Fibroblast of skin of back (primary cell): ENCODE measurements at places on chromosomes 2 and 18.

GRCh38 chr2:12828980-12829379, 112.2 kb downstream of the TRIB2 start:
- DNase-seq = no peak

DNA sequence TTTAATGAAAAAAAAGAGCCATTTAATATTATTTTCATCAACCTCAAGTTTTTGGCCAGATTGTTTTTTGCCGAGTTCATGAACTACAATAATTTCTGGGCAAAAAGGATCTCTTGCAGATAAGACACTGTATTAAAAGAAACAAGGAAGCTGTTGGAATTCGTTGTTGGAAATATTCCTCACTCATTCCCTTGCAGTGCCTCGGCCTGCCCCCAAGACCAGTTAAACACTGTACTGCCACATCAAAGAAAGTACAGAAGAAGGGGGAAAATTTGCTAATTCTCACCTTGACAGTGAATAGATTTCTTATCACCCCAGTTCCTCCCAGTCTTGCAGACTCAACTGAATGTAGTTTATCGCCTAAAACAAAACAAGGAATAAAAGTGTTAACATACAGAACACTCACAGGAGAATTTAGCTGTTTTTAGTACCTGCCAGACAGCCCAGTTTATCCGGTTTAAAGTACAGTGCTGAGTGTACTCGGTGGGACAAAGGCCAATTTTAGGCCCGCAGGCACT, 1.2 kb downstream of the IDH1 start:
- DNase-seq = no peak

GRCh38 chr2:208039376-208040110, 14.2 kb upstream of the PLEKHM3 start:
- peak; percentile 33 for DNase-seq

- no peak for DNase-seq
Observed at GRCh38 chr2:219916281-219916680, 288.9 kb downstream of the SLC4A3 start.

- DNase-seq = no peak
Observed at GRCh38 chr2:19797871-19798270, 103.9 kb downstream of the TTC32 start.

GRCh38 chr18:75208155-75208835, 644 bp downstream of the PTGR3 start:
- peak; percentile 66 for DNase-seq

GRCh38 chr2:218047536-218048225, 21.4 kb upstream of the RUFY4 start:
- no peak for DNase-seq

DNA sequence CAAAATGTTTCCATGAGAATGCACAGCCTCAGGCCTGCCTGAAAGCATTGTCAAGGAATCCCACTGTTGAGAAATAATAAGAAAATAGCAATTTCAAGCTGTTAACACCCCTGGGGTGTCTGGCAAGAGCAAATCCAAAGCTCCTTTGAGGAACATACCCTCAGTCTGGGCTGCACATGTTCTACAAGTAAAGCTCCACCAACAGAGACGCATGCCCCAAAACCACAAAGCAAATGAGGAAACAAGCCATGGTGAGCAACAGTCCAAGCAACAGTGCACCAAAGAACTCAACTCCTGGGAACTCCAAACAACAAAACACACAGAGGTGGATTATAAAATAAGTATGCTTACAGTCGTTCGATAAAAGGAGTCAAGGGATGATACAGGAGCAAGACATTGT, 40.3 kb downstream of the CYP27C1 start:
- peak; percentile 48 for DNase-seq

DNA sequence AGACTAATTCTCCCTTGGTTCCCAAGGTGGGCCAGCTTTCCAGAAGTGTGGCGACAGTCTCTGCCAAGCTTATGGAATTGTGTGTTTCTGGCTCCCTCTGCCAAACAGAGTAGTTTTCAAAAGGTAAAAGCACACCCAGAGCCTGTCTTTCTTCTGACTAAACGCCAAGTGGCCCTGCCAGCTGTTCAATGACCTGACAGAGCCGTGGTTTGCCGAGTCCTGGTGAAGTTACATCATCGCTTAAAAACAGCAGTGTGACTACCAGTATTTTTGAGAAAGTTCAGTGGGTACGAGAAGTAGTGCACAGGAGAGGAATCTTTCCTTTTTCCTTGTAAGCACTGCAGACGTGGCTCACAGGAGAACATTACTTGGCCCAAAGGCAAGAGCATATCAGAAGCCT, 1.9 kb downstream of the PER2 start:
- DNase-seq = peak; percentile 36

DNA sequence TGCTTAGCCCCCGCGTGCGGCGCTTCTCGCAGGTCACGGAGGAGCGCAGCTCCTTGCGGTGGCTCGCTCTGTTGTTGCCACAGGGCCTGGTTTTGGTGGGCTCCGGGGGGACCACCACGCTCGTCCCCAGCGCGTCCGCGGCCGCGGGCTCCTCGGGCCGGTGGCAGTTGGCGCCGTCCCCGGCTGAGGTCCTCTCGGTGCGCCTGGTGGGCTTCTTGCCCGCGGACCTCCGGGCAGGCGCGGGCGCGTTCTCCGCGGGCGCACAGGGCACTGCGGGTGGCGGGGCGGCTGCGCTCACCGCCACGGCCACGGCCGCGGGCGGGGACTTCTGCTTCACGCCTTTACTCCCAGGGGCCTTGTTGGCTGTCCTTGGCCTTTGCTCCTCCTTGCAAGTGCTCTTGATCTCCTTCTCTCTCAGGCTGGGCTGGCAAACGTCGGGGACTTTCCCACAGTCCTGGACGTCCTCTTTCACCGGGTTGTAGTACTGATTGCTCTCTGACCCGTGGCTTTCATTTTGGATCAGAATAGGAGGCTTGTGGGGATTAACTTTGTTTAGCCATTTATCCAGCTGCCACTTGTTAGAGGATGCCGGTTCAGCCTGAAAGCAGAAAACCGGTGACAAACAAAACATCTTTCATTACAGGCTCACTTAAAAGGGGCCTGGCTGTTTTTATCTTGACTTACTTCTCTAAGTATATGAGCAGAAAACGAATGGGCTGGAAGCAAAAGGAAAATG, 104.0 kb upstream of the REV1 start:
- DNase-seq = no peak

DNA sequence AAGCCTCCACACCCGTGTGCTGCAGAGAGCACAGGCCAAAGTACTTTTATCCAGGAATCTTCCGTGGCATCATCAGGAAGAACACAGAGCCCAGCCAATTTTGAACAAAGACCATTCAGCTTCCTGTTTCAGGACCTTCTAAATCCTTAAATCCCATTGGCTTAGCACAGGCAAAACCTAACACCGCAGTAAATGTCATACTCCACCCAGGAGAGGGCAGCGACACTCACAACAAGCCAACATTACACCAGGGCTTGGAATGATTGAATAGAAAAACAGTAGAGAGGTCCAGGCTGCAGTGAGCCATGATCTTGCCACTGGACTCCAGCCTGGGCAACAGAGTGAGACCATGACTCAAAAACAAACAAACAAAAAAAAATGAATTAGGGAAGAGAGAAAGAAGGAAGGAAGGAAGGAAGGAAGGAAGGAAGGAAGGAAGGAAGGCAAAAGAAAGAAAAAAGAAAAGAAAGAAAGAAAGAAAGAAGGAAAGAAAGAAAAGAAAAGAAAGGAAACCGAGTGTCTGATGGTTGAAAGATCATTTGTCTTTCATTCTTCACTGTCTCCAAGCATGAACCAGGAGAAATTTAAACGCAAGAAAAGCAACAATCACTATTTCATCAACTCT, 144.6 kb upstream of the SATB2 start:
- peak; percentile 26 for DNase-seq

GRCh38 chr18:21855432-21855831, 114.8 kb downstream of the MIB1 start:
- DNase-seq = no peak

DNA sequence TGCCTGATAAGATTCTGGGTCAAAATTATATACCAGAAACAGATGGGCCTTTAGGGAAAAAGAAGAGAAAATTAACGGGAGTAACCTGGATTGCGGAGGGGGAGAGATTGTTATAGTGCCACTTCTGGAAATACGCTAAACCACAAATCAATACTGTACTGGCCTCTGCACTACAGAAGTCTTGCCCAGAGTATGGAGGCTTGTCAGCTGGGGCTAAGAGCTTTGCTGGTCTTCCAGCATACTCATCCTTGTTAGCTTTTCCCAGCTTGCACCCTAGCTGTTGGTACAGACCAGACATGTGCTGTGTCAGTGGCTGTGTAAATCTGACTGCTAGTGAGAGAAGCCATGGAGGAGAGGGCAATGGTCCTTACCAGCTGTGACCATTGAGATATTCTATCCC, 8.9 kb downstream of the AGBL5 start:
- DNase-seq = no peak

- no peak for DNase-seq
Observed at GRCh38 chr2:235537186-235537585, 43.3 kb downstream of the AGAP1 start.

- no peak for DNase-seq
Observed at GRCh38 chr2:209147981-209148380, 275.9 kb upstream of the MAP2 start.

DNA sequence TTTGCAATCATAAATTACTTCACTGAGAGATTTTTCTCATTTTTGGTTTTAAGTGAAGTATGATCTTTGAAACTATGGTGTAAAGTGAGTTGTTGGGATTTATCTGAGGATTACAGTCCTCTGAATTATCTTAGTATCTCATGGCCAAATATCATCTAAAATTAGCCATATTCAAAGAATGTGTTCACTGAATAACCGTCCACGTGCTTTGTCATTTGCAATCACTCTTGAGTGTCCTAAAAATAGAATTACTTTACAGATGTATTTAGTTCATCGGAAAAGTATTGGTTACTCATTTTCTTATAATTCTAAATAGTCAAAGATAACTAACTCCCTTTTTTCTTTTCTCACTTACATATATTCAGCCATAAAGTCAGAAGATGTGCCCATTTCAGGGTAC, 141.2 kb downstream of the RTN4 start:
- peak; percentile 67 for DNase-seq

DNA sequence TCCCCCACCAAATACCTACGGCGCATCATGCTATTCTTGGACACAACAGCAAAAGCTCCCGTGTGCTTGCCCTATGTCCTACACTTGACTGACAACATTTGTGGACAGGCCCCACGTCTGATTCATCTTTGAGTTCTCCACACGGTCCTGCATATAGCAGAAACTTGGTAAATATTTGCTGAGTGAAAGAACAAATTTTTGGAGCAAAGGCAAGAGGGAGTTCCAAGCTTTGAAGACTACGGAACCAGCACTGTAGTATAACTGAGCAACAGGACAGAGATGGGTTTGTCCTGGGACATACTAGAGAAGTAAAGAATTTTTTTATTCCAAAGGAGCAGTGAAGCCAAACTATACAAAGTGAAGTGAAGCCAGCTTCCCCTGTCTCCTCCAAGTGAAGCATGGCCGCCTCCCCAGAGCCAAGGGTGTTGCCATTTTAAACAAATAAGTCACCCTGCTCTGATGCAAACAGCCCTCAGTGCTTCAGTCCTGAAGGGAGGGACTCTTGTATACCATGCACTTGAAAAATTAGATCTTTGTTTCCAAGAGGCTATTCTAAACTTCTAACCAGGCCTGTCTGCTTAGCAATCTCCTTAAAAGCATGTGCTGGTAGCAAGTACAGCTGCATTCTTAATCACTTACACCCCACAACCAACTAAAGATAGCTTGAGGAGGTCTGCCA, 35.9 kb downstream of the SPRED2 start:
- DNase-seq = peak; percentile 34

DNA sequence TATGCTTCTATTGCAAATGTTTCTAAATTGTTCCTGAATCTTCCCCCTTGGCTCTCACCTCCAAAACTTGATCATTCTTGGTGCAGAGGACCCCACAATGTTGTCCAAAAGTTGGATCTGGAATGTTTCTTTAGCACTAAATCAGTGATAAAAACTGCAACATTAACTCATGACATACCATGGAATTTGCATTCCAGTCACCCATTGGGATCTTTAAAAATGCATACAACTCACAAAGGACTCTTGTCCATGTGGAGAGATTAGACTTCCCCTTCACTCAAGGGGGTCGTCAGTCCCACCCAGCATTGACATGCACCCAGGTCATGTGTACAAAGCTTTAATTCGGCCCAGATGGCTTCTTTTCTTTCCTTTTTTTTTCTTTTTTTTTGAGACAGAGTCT, 169.3 kb downstream of the SETBP1 start:
- peak; percentile 35 for DNase-seq

DNA sequence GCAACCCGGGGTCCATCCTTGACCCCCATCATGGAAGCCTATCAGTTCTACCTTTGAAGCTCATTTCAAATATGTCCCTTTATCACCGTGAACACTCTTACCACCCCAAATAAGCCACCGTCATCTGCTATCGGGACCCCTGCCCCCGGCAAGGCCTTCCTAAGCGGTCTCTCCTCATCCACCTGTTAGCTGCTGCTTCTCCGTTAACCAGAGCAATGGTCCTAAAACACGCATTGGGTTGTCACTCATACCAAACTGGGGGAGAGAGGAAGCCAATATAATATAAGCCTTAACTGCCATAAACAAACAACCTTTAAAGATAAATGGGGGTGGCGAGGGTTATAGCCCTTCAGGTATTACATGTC, 680 bp downstream of the ASNSD1 start:
- no peak for DNase-seq

GRCh38 chr18:31555971-31556747, 35.5 kb upstream of the TTR start:
- peak; percentile 49 for DNase-seq

DNA sequence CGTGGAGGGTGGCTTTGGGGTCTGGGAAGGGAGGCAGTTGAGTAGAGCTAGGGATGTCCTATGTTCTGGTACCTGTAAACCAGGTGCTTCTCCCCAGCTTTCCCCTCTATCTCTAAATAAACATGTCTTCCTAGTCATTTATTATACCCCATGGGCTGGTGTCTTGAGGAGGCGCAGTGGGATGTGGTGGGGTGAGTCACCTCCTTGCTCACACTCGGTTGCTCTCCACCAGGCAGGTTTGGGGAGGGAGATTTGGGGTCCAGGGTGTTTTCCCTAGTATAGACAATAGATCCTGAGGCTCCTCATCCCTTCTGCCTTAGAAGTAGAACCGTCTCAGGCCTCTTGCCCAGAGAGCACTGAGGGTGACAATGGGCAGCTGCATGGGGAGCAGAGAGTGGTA, 5.1 kb downstream of the PSD4 start:
- no peak for DNase-seq

GRCh38 chr2:125837128-125837527, 818.8 kb upstream of the GYPC start:
- no peak for DNase-seq

- no peak for DNase-seq
Observed at GRCh38 chr18:58536534-58537271, 92.2 kb downstream of the ALPK2 start.

GRCh38 chr2:16900405-16901025, 234.9 kb upstream of the CYRIA start:
- DNase-seq = no peak
